ENCODE measurements at places on chromosomes 2 and 18. TPM values are rescaled to one million over a fixed set of nuclear protein-coding genes. Genes with fewer than 3 reads are reported as not detected.

DNA sequence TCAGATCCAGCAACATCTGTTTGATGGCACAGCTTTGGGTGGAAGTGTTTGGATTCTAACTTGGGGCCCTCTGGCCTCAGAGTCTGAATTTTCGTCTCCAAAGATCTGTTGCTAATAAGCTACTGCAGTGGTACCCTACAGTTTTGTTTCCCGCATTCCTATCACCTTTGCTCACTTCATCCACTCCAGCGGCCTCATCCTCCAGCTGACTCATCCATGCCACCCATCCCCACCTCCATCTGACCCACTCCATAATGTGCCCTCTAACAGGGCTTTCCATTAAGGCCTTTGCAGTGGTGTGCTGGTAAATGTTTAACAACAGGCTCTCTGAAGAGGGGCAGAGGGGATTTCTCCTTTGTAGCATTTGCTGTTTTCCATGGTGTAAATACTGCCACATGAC, 225.5 kb downstream of the TGIF1 start:
- H3K27ac ChIP-seq = no peak overlapping the region
- no peaks in the 10 kb centered on the region for H3K27me3 ChIP-seq
- peaks cover 2% of the 10 kb centered on the region for H3K4me1 ChIP-seq
- no peak for DNase-seq
- no peaks in the 10 kb centered on the region for H3K36me3 ChIP-seq

DNA sequence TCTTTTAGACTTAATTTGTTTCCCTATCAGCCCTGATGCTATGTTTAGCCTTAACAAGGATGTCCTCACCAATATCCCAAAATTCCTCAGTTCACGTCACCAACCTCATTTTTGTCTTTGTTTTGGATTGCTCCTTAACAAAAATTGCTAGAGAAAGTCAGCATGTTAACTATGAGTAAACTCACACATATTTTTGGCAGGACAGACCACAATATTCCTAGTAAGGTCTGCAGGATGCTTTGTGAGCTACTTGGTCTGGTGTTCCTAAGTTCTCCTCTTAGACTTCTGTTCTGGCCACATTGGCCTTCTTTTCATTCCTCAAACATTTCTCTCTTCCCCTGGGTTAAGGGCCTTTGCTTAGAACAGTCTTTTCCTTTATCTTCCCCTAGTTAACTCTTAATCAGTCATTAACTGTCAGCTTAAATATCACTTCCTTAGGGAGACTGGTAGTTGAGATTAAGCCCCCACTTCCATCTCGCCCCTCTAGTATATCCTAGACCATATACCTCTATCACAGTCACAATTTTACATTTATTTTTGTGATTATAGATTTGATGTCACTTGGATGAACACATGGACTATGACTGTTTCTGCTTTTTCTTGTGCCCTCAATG, 116.2 kb downstream of the ADCYAP1 start:
- no peaks in the 10 kb centered on the region for H3K36me3 ChIP-seq
- no peaks in the 10 kb centered on the region for H3K27me3 ChIP-seq
- no peak for DNase-seq
- H3K27ac ChIP-seq = no peak overlapping the region
- H3K4me1 ChIP-seq = peaks cover 6% of the 10 kb centered on the region

DNA sequence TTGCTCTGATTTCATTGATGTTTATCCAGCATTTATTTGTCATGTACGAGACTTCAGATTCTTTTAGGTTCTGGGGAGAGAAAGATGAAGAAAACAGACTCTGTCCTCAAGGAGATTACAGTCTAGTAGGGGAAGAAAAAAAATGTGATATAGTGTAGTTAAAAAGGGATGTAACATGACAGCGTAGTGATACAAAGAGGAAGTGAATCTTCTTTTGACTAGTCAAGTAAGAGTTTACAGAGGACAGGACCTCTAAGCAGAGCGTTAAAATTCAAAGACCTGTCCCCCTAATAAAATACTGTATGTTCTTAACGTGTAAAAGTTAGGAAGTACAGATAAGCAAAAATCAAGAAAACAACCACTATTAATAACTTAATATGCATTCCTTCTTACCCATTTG, 47.7 kb downstream of the NCOA1 start:
- no peaks in the 10 kb centered on the region for H3K4me1 ChIP-seq
- H3K27me3 ChIP-seq = no peaks in the 10 kb centered on the region
- H3K36me3 ChIP-seq = no peaks in the 10 kb centered on the region
- no peak for DNase-seq
- H3K27ac ChIP-seq = no peak overlapping the region

Gene LRATD1
- total RNA-seq = 10.3 TPM

DNA sequence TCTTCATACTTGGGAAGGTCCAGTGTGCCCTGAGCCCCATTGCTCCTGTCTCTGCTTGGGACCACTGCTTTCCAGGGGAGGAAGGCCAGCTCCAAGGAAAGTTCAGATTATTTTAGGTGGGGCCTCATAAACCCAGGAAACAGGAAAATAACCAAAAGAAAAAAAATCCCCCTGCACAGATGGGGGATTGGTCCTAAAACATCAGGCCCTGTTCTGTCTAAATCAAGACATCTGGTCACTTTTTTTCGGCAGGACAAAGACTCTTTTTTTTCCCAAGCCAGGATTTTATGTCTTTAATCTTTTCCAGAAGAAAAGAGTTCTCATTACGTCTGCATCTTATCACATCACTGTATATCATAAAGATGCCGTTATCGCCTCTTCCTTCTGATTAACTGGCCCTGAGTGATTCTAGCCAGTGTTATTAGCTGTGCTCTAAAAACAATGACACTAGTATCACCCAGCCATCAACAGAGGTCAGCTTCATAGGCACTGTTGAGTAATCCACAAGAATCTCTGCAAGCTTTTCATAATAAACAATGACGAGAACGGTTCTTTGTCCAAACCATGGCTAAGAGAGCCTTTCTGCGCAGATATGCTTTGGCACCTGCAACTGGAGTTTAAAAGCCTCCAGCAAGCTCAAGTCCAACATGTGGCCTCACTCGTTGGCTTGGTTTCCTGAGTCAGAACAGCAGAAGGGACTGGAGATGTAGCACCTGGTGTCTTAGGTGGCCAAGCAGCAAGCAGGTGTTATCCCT, 138.2 kb downstream of the VAPA start:
- no peak overlapping the region for H3K27ac ChIP-seq
- H3K36me3 ChIP-seq = no peaks in the 10 kb centered on the region
- no peaks in the 10 kb centered on the region for H3K27me3 ChIP-seq
- H3K4me3 ChIP-seq = no peak overlapping the region
- DNase-seq = no peak

All from thyroid gland (tissue), 4 donors.